ENCODE measurements at places on chromosomes 12 and 14.

GRCh38 chr12:109269428-109269827 is 39.7 kb downstream of the FOXN4 start:
- DNase-seq: no peak

- no peak for DNase-seq
These were observed 90.0 kb upstream of the EIF5 start for GRCh38 chr14:103243764-103244737.

GRCh38 chr12:98113548-98113947 is 401.8 kb upstream of the TMPO start:
- DNase-seq: no peak

GRCh38 chr12:120399531-120399930 is 30.6 kb upstream of the MSI1 start:
- no peak for DNase-seq

GRCh38 chr12:124190312-124191023 is 104.4 kb upstream of the RFLNA start:
- DNase-seq: no peak

DNA sequence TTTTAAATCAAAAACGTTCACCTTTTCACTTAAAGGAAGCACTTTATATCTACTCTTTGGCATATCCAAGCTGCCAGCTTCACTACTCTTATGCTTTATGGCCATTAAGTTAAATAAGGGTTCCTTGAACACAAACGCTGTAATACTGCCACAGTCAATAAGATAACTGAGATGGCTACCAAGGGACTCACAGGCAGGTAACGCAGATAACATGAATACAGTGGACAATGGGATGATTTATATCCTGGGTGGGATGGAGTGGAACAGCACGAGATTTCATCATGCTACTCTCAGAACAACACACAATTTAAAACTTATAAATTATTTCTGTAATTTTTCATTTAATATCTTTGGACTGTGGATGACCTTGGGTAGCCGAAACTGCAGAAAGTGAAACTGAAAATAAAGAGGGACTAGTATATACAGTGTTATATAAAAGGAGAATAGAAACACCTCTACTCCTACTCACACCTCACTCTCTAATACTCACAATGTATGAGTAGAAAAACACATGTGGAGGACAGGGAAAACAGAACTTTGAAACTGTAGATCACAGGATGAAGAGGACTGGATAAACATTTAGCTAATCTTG is 367.3 kb downstream of the C12orf50 start:
- no peak for DNase-seq
